ENCODE measurements at places on chromosomes 6 and 20.

DNA sequence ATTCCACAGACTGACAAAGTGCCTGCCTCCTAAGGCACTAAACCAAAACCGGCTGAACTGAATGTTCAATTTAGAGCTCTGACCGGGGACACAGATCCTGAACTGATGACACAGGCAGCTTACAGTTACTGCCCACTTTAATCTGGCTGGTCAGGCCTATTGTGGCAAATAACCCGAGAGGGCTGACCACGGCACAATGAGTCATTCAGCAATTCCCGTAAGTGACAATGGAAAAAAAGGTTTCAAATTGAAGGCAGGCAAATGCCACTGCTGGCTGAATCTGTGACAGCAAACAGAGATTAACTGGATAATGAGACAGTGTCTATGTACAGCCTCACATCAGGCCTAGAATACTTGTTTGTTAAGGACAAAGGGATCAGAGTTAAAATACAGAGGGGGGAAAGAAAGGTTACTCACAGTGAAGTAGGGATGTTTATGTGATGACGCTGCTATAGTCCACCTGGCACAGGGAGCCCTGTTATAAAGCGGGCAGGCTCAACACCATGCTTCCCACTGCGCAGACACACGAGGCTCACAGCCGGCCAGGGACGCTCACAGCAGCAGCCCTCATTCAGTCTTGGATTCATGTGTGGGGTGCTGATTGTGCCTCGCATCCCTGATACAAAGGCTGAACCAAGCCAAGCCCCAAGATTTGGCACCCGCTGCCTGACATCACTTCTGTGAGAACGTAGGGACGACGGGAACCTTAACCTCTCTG, 54.4 kb downstream of the RTN4IP1 start:
- no peak for DNase-seq

- DNase-seq: no peak
These were observed 11.4 kb upstream of the PARD6B start for GRCh38 chr20:50720026-50720425.

- no peak for DNase-seq
These were observed 41.3 kb downstream of the PANK2 start for GRCh38 chr20:3930265-3931206.

- DNase-seq: no peak
These were observed 7.6 kb upstream of the HLA-DRA start for GRCh38 chr6:32432050-32432450.

- DNase-seq: no peak
These were observed 25.3 kb downstream of the BFSP1 start for GRCh38 chr20:17505636-17506517.

DNA sequence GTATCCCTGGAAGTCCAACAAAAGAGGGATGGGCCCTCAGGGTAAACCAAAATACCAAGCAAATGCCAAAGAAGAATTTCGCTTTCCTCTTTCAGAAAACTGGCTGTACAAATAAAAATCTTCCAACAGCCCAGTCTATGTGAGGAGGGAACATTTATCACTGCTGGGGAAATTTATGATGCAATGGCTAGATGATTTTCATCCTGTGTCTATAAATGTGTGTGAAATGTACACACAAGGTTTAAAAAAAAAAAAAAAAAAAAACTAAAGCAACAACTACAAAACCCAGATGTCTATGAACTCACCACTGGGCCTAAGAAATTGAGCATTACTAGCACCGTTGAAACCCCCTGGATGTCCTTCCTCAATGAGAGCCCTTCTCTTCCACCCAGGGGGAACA, 68.7 kb upstream of the SLC4A11 start:
- no peak for DNase-seq

DNA sequence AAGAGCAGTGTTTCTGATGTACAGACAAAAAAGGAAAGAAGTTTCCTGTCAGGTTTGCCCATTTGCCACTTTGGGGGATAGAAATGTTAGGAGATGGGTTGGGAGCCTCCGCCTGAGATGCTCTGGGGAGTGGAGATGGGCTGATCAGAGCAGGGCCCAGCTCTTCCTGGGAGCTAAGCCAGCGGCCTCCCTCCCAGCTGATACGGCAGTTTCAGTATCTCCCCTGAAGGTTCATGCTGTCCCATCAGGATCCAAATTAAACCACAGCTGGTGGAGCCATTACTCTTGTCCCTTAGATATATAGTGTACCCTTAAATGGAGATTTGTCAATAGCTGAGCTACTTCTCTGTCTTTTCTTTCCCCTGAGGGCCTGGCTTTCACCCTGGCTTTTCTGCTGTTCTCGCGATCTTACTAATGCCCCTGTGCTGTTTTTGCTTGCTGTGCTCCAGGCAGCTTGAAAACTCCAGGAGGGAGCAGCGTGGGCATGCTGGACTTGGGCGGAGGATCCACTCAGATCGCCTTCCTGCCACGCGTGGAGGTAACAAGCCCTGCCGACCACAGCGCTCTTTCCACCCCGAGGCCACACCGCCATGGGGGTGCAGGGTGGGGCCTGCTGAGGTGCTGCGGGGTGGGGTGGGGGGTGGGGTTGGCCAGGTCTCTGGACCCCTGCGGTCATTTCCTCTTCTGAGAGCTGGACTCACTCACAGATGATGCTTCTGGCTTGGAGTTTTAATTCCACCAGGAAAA, 20.9 kb downstream of the ENTPD6 start:
- DNase-seq: no peak

GRCh38 chr6:166297606-166298005, 10.6 kb downstream of the PRR18 start:
- no peak for DNase-seq

DNA sequence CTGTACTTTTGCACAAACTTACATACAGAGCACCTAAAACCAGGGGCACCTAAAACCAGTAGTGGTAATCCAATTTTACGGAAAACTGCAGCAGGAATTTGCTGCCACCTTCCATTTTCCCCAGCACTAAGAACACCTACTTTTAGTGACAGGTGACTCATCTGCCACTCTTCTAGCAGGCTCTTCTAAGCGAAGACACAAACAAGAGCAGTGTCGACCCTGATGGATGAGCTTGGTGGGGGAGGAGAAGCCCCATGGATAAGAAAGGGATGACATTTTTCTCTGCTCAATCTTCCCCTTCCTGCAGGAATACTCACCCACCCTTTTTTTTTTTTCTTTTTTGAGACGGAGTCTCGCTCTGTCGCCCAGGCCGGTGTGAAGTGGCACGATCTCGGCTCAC, 116.9 kb downstream of the GMPR start:
- DNase-seq: no peak

DNA sequence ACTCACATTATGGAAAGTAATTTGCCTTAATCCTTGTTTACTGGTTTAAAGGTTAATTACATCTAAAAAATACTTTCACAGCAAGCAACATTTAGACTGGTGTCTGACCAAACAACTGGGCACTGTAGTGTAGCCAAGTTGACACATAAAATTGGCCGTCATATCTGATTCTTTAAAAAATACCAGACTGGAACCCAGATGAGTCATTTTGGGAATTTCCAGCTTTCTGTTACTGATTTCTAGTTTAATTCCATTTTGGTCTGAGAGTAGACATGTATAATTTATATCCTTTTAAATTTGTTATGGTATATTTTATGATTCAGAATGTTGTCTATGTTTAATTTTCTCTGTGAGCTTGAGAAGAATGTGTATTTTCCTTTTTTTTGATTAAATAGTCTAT, 44.1 kb downstream of the SCP2D1 start:
- no peak for DNase-seq

DNA sequence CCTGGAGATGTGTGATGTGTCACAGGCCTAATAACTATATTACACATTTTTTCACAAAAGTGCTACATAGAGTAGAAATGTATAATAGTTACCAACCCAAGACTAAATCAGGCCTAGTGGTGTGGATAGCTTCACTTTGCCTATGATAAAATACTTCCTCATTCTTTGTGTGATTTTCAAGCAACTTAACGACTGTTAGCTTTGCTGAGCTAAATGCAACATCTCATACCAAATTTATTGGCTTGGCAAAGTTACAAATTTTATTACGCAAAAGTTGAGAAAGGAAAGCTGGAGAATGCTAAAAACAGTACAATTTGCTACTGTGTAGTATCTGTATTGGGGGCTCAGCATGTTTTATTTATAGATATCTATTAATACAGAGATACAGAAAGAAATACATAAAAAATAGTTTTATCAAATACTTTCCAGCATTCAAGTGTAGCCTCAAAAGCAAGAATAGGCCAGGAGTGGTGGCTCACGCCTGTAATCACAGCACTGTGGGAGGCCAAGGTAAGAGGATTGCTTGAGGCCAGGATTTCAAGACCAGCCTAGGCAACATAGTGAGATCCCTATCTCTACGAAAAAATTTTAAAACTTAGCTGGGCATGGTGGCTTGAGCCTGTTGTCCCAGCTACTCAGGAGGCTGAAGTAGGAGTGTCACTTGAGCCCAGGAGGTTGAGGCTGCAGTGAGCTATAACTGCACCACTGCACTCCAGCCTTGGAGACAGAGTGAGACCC, 3.6 kb upstream of the EDN1 start:
- no peak for DNase-seq

- DNase-seq: no peak
These were observed 585.2 kb downstream of the PHF3 start for GRCh38 chr6:64220801-64221200.

DNA sequence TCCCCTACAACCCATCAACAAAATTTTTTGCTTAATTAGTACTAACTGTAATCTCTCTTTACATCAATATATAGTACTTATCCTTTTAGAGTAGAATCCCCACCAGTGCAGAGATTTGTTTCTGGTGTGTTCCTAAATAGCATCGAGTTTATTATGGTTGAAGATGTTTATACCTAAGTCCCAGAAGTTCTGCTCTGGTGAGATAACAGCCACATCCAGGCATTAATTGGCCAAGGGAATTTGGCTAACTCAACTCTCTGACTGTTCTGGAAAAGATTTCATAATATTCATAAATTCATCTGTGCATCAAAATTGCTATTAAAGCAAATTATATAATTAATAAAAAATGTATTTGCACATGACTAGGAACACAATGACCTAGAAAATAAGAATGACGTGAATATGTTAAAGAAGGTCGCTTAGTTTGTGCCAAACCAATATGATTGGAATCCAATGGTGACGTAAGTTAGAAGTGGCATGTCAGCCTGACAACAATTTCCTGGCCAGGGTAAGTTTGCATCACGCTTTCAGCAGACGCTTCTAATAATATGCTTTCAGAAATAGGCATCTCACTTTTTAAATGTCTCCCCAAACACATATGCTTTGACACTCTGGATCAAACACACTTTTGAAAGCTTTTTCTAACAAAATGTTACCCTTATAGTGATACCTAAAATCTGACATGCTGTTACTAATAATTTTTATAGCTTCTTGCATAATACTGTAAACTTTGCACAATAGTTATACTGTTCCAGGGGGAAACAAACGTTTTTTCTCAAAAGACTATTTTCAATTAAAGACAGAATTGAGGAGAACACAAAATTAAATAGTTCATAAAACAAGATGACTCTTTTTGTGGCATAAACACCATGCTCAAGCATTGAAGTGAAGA, 236.7 kb downstream of the TENT5A start:
- DNase-seq: no peak

DNA sequence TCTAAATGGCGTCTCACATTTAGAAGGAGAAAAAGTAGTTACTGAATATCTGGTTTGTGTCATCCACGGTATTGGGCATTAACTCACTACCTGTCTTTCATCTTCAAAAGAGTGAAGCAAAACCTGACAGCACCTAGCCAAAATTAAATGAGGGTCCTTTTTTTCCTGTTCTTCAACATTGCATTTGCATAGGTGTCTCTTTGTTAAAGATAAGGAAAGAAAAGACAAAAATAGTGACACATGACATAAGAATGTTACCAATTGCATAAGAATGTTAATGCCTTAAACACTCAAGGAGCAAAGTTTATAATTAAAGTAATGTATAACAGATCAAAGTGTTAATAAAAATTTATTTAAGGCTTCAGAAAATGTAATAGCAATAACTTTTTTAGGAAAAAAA, 61.4 kb upstream of the MANEA start:
- no peak for DNase-seq

- DNase-seq: no peak
These were observed 9.1 kb downstream of the PKIB start for GRCh38 chr6:122619309-122619708.

- DNase-seq: no peak
These were observed 210.7 kb downstream of the BCAS1 start for GRCh38 chr20:53859684-53860083.

DNA sequence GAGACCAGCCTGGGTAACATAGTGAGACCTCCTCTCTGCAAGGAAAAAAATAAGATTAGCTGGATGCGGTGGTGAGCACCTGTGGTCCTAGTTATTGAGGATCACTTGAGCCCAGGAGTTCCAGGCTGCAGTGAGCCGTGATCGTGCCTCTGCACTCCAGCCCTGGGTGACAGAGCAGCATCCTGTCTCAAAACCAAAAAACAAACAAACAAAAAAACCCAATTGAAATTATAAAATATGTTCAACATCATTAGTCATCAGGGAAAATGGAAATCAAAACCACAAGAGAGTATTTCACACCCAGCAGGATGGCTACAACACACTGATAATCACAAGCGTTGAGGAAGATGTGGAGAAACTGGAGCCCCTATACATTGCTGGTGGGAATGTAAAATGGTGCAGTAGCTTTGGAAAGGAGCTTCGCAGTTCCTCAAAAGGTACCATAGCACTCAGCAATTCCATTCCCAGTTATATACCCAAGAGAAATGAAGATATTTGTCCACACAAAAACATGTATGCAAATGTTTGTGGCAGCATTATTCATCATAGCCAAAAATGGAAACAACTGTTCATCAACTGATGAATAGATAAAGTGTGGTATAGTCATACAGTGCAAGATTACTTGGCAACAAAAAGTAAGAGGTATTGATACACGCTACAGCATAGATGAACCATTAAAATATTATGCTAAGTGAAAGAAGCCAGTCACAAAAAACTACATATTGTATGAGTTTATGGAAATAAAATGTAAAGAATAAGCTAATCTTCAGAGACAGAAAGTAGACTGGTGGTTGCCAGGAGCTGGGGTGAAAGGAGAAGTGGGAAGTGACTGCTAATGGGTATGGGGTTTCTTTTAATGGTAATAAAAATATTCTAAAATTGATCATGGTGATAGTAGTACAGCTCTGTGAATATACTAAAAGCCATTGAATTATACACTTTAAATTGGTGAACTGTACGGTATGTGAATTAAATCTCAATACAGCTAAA, 38.7 kb upstream of the RIPOR2 start:
- no peak for DNase-seq

DNA sequence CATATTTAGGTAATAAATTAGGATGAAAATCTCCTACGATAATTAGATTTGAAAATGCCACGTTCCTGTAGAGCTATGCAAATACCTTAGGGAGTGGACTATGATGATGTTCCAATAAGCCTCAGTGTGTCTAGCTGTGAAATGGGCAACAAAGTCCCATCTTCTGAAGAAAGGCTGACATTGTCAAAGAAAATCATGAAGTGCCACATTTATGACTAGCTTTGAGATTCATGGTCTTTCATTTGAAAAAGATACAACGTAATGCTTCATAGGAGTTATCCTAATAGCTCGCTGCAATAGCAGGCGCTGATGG, 23.8 kb upstream of the BCAS1 start:
- no peak for DNase-seq

All from thoracic aorta (tissue), 2 donors.